ENCODE measurements at places on chromosomes 11 and 22.

DNA sequence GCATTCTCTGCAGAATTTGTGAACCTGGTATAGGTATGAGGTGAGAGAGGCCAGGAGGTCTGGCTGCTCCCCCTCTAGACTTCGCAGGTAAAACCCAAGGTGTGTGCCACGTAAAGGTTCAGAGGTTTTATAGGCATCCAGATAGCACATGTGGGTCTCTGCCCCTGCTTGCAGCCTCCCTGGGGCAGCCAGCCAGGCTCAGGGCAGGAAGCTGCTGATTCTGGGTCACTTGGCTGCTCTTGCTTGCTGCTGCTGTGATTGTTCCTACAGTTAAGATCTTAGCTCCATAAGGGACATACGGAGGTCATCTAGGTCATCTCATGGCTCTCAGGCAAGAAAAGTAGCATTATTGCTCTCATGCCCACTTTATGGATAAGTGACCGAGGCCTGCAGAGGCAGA is 30.2 kb downstream of the ZBTB16 start:
- DNase-seq, result no peak

DNA sequence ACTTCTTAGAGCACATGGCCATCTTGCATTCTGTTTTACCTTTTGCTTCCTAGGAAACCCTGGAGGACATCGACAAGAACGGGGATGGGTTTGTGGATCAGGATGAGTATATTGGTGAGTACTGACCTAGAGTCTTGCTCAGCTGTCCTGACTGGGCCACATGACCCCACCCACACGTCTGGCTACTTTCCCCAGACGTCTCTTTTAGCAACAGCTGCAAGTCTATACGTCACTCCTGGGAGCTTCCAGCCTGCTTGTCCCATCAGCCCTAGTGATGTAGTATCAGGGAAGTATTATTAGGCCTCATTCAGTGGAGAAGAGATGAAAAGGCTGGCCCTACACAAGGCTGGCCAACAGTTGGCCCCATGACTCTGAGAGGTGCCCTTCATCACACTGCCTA is 9.6 kb downstream of the RCN1 start:
- no peak for DNase-seq

DNA sequence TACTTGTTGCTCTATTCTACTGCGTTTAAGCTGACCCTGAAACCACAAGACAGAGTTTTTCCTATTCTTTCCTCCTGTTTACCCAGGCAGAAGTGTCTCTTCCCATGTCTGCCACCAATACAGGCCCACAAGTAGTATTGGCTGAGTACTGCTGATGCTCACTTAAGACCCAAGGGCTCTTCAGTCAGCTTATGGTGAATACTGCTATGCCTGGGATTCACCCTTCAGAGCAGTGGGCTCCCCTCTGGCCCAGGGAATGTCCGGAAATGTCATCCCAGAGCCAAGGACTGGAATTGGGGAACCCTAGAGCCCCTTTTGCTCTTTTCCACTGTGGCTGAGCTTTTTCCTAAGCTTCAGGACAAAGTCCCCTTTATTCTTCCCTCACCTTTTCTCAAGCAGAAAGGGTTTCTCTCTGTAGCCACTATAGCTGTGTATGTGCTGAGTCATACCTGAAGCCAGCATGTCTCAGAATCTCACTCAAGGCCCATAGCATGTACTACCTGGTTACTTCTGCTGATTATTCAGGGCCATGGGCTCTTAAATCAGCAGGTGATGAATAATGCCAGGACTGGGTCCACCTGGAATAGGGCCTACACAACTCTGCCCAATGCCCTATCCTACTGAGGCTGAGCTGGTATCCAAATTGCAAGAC is 745.8 kb upstream of the ANO5 start:
- DNase-seq, result no peak

- DNase-seq, result no peak
These were observed 907 bp upstream of the PHLDA2 start for GRCh38 chr11:2929950-2930703.

- no peak for DNase-seq
These were observed 345.6 kb downstream of the DLG2 start for GRCh38 chr11:85281550-85281949.

- no peak for DNase-seq
These were observed 12.6 kb upstream of the POU2F3 start for GRCh38 chr11:120227228-120227852.

GRCh38 chr11:563066-563811 is 2.5 kb downstream of the RASSF7 start:
- no peak for DNase-seq

- no peak for DNase-seq
These were observed 153.6 kb upstream of the GRK3 start for GRCh38 chr22:25410849-25411248.

- no peak for DNase-seq
These were observed 81.2 kb upstream of the PRR5 start for GRCh38 chr22:44620841-44621257.

DNA sequence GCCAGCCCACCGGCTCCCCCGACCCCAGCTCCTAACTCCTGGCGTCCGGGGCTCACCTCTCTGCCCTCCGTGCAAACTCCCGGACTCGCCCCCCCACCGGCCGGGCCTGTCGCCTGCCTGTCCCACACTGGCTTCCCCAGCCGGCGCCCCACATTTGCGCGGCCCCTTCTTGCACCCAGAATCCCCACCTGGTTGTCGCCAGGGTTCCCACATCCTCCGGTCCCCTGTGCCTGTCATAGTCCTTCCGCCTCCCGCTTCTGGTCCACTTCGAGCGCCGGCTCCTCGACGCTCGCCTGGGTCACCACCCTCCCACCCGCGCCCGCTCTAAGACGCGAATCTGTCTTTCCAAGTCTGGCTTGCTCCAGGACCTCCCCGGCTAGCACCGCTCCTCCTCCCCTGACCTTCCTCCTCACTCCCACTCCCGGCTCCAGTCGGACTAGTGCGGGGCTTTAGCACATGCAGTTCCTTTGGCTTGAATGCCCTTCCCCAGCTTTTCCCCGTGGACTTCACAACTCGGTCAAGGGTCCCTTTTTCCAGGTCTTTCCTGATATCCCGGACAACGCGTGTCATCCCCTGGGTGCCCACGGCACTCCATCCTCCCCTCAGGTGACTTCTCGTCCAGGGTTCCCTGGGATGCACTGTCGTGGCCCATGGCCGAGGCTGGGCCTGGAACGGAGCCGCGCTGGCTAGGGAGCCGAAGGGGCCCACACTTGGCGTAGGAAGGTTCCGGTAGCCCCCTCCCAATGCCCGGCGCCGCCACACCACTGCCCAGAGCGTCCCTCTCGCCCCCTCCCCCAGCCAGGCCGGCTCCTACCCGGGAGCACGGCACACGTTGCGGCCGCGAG is 635 bp downstream of the SCARF2 start:
- DNase-seq, result no peak

GRCh38 chr11:118533769-118534729 is 3.1 kb downstream of the TMEM25 start:
- no peak for DNase-seq

- no peak for DNase-seq
These were observed 23.6 kb downstream of the OR52E1 start for GRCh38 chr11:5092821-5093585.

- no peak for DNase-seq
These were observed 112.4 kb downstream of the LDLRAD3 start for GRCh38 chr11:36056160-36056751.

DNA sequence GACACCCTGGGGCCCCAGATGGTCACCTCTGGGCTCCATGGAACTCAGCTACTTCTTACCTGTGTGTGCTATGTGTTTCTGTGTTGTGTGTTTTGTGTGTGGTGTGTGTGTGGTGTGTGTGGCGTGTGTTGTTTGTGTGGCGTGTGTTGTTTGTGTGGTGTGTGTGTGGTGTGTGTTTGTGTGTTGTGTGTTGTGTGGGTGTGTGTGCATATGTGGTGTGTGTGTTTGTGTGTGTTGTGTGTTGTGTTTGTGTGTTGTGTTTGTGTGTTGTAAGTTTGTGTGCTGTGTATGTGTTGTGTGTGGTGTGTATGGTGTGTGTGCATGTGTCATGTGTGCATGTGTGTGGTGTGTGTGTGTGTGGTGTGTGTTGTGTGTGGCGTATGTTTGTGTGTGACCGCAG is 3.8 kb upstream of the WNT7B start:
- DNase-seq, result no peak

DNA sequence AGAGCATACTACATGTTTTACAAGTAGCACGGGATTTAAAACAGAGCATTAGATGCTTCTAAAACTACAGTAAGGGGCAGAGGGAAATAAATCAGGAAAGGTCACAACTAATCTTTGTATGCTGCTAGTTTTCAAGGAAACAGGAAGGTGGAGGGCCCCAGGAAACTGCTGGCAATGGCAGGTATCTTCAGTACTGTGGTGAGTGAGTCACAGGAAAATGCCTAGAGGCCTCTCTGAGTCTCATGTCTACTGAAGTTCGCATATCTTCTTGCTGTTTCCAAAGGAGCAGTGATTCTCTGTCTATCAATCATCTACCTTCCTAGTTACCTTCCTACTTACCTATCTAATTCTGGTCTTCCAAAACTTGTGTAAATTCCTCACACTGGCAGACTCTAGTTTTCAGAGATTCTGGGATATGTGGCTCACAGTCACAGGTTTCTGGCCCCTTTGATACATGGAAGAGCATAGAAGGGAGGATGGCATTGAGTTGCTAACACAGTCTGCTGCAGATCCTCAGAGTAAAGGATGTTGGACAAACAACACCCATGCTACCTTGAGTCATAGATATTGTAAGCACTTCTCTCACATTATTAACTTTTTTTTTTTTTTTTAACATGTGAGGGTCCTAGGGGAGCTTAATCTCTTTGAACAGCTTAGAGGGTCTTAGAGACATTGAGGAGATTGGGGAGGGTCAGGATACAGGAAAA is 58.8 kb upstream of the SYN3 start:
- DNase-seq, result no peak

- DNase-seq, result no peak
These were observed 5.2 kb downstream of the MLC1 start for GRCh38 chr22:50080077-50080465.

- no peak for DNase-seq
These were observed 21.6 kb upstream of the TMA7B start for GRCh38 chr22:39938509-39939111.

- no peak for DNase-seq
These were observed 41.8 kb downstream of the TXN2 start for GRCh38 chr22:36439481-36440271.

- DNase-seq, result no peak
These were observed 23.6 kb downstream of the SLC35F2 start for GRCh38 chr11:107834995-107835394.
